Stimulated activated CD4-positive, alpha-beta T cell treated with anti-CD3 and anti-CD28 coated beads, Interleukin-15, amount 100 ng/mL, for 1 hour (primary cell): ENCODE measurements at places on chromosomes 5 and 9.
A peak's percentile ranks its signal among the peaks of the same experiment; 100 is the strongest.

GRCh38 chr9:71364186-71364955 lies 242.9 kb upstream of the TRPM3 start:
- no peak for DNase-seq

GRCh38 chr9:36078051-36078450 lies 41.3 kb downstream of the RECK start:
- DNase-seq = no peak

DNA sequence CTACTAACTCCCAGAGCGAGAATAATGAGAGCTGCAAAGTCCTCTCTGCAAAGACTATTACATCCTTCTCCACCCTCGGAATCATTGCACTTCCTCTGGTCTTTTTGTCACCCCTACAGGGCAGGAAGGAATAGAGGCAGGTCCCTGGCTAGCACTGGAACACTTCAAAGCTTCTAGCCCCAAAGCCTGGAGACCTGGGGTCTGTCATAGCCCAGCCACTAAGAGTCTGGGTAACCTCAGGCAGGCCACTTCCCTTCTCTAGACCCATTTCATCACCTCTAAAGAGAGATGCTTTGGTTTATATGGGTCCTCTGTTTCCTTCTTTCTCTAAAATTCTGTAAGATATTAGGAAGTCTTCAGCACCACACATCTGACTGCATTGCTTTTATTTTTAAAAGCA lies 6.7 kb downstream of the ADRB2 start:
- DNase-seq = no peak

GRCh38 chr5:67042176-67043003 lies 154.2 kb downstream of the CD180 start:
- DNase-seq = no peak

DNA sequence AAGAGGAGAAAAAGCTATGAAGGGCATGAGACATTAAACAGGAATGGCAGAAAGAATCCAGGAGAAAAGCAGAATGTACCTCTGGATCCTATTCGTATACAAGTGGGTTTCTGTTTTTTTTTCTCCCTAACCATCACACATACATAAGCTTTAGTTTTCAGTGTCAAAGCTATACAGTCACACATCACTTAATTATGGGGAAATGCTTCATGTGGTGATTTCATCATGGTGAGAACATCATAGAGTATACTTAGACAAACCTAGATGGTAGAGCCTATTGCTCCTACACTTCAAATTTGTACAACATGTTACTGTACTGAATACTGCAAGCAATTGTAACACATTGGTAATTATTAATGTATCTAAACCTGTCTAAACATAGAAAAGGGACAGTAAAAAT lies 290.6 kb downstream of the AOPEP start:
- DNase-seq = no peak

- peak; percentile 32 for DNase-seq
Measured at GRCh38 chr9:127455324-127455992, 4.1 kb downstream of the LRSAM1 start.

GRCh38 chr9:33498387-33498786 lies 24.7 kb upstream of the NOL6 start:
- DNase-seq = no peak

- DNase-seq = no peak
Measured at GRCh38 chr9:87085073-87085472, 137.8 kb upstream of the GAS1 start.

DNA sequence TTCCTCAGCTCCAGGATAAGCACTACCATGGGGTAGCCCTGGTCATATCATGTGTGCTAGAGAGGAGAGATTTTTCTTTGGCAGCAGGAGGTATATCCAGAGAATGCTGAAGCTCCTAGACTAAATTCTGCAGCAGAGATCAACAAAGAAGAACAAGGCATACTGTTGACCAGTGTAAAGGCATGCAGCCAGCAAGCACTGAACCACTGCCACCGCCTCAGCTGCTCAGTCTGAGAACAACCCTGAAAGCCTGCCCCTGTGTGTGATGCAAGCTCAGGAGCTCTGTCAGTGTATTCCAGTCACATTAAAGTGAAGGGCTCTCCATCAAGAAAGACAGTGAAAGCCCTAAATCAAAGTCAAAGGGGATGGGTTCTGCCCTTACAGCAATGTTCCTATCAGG lies 439.5 kb upstream of the CD180 start:
- no peak for DNase-seq

- no peak for DNase-seq
Measured at GRCh38 chr5:41858890-41859289, 11.3 kb downstream of the OXCT1 start.

DNA sequence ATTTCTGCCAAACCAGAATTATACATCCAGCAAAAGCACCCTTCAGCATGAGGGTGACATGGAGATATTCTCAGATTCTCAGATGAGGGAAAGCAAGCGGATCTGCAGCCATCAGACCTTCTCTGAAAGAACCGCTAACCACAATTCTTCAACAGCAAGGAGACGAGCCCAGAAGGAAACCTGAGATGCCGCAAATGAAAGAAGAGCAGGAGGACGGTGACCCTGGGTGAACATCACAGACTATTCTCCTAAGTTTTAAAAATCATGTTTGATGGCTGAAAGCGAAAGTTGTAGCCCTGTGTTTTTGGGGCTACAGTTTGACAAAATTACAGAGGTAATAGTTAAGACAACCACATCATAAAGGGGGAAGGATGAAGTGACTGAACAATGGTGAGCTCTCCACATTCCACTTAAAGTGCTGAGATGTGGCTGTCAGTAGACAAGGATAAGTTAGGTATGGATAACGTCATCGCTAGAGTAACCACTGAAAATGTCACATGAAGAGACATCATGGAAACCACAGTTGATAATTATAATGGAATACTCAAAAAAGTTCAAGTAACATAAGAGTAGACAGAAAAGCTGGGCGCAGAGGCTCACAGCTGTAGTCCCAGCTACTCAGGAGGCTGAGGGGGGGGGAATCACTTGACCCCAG lies 31.5 kb upstream of the NSMF start:
- DNase-seq = no peak

- DNase-seq = no peak
Measured at GRCh38 chr5:115475788-115476187, 68.8 kb downstream of the FEM1C start.

- DNase-seq = no peak
Measured at GRCh38 chr9:94825611-94825958, 99.1 kb downstream of the AOPEP start.

- no peak for DNase-seq
Measured at GRCh38 chr5:95664204-95664786, 17.7 kb downstream of the RFESD start.

DNA sequence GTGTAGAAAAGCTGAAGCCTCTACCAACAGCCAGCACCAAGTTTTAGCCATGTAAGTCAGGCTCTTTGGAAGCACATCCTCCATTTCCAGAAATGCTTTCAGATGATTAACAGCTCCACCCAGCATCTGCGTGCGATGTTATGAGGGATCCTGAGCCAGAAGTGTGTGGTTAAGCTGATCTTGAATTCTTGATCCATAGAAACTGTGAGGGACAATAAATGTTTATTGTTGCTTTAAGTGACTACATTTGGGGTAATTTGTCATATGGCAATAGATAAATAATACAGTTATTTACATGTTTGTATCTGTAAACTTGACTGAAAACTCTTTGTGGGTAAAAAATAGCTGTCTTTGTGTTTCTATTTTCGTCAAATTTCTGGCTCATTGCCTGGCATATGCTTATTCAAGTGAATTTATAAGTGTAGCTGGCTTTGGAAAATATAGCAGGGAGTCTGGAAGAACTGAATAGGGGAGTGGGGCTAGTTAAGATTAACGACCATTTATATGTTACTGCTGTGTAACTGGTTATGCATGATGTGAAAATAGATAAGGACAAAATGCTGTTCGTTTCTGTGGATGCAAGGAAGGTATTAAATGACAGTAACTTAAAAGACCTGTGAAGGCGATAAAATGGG lies 234.1 kb downstream of the LRRC70 start:
- DNase-seq = no peak

- no peak for DNase-seq
Measured at GRCh38 chr5:90329911-90330310, 79.6 kb downstream of the CETN3 start.

DNA sequence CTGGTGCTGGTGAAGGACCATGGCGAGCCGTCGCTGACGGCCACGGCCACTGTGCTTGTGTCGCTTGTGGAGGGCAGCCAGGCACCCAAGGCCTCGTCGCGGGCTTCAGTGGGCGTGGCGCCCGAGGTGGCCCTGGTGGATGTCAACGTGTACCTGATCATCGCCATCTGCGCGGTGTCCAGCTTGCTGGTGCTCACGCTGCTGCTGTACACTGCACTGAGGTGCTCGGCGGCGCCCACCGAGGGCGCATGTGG lies 2.2 kb downstream of the PCDHA10 start:
- DNase-seq = no peak

DNA sequence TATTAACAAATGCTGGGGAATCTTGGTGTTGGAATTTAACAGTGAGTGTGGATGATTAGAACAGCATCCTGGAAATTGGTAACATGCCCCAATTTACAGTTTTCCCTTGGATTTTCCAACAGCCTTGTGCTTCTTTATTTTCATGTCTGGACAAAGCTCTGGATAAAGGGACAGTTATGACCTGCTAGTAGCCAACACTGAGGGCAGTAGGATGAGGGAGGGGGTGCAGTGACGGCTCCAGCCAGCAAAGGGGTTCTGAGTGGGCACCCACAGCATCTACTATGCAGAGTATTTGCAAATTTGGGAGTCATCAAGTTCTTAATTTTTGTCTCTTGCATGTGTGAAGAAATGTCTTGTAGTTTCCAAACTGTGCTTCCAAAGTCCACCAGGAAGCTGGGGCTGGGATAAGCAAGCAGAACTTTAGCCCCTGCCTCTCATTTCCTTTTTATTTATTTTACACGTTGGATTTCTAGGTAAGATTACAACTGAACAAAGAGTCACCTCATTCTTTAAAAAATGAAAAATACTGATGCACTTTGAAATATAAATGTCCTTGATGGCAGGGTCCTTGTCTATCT lies 63.0 kb upstream of the SELENOP start:
- no peak for DNase-seq

GRCh38 chr5:176151281-176151680 lies 86.9 kb upstream of the SIMC1 start:
- no peak for DNase-seq

DNA sequence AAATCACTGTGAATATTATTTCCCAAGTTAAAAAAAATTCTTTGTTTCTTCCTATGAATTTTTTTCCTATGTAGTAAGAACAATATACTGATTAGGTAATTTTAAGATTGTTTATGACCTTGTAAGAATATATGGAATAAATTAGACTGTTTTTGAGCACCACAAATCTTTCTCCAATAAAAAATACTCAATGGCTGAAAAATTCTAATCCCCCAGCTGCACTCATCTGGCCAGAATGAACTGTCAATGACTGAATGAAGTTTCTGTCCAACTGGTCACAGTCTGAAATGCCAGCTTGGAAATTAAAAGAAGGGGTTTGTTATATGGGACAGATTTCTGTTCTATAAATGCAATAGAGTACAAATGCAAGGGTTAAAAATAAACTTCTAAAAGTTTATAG lies 569.5 kb upstream of the SEMA6A start:
- DNase-seq = no peak

DNA sequence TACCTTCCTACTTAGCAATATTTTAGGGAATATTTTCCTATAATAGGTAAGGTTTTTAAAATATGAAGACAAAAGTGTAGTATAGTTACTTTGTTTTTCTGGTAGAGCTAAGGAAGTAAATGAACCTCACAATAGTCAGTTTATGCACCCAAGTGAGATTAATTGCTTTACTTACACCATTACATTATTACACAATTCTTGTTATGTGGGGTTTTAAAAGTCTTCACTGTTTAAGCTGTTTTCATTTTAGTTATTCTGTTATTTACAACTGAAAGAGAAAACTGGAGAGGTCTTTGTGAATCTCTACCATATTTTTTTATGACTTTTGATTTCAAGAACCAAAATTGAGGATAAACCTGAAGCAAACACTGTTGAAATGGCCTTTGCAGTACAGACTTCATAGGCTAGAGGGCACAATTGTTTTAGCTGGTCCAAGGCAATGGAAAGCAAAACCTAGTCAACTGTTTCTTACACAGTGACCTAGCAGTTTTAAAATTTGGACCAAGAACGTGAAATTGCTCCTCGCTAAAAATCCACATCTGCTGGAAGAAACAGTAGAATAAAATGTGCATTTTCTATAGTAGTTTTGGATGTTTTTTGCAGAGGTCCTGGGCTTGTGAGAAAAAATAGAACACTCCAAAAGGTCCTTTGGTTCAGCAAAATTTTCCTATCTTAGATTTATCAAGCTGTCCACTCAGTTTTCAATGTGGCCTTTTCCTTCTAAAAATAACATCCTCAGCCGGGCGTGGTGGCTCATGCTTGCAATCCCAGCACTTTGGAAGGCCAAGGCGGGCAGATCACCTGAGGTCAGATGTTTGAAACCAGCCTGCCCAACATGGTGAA lies 66.4 kb upstream of the FER start:
- no peak for DNase-seq

DNA sequence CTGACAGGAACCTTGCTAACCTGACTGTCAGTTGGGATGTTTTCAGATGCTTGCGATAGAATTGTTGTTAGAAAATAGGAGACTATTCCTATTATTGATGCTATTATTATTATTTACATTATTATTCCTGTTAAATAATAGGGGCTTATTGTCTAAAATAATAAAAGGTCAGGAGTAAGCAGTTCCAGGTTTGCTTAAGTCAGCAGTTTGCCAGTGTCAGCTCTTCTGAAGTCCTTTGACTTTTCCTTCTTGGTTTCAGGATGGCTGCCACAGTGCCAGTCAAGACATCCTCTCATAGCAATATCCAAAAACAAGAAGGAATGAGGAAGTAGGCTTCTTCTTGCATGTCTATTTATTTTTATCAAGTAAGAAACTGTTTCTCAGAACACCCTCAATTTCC lies 141.7 kb upstream of the MARCHF11 start:
- no peak for DNase-seq

DNA sequence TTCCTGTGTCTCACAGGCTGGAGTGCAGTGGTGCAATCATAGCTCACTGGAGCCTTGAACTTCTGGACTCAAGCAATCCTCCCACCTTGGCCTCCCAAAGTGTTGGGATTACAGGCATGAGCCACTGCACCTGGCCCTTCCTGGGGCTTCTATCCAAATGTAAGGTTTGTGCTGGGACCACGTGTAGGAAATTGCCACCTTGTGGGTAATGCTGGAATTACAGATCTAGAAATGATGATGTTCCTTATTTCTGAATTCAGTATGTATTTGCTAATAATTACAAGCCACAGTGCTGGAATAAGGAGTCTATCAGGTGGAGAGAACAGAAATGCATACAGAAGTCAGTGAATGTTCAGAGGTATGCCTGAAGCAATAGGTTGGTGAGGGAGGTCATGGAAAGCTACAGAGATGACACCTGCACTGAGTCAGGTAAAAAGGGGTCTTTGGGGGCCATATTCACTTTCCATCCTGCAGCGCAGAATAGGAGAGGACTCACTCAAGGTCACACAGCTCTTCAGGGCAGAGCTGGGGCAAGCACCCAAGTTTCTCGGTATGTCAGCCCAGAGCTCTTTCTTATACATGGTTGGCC lies 8.8 kb upstream of the IGFBPL1 start:
- no peak for DNase-seq

- no peak for DNase-seq
Measured at GRCh38 chr9:136171009-136171800, 33.7 kb downstream of the LHX3 start.

- DNase-seq = peak; percentile 70
Measured at GRCh38 chr5:132473019-132473531, 17.5 kb downstream of the IRF1 start.
